ENCODE measurements at places on chromosomes 3 and 15.

- DNase-seq, result no peak
Measured at GRCh38 chr3:84275532-84275931, 683.3 kb upstream of the CADM2 start.

DNA sequence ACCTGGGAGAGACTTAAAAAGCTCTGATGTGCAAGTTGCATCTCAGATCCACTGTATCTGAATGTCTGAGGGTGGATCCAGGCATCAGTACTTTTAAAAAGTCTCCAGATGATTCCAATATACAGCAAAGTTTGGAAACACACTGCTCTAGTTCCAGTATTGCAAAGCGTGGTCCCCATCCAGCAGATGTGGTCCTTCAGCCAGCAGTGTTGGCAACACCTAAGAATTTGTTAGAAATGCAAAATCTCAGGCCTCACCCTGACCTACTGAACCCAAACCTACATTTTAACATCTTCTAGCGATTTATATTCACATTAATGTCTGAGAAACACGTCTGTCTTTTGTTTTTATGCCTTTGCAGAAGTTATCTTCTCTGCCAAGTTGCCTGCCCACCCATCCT, 32.2 kb upstream of the SGO1 start:
- no peak for DNase-seq

GRCh38 chr15:90598031-90598577, 68.4 kb downstream of the CRTC3 start:
- DNase-seq, result peak; percentile 65

DNA sequence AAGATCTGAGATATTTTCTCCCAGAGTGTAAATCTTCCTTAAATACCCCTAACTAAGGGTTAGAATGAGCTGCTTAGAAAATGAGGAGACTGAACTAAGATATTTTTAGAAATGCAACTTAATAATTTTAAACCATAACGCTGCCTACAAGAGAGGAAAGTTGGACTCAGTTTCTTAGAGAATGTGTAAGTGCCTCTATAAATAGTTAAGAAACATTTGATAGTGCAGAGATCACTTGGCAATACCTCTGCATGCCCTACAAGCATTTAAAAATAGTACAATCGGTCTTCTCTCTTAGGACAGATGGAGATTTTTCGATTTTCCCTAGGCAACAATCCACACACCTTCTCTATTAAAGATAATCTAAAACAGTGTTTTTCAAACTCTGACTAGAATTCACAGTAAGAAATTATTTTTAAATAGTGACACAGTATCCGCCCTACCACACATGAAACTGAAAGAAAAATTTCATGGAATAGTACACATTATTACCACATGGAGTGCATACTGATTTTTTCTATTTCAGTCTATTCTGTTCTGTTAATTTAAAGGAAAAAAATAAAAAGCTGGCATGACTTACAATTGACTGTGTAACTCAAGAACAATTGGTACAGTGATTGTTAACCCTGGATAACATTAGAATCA, 83.2 kb downstream of the GADL1 start:
- no peak for DNase-seq

- no peak for DNase-seq
Measured at GRCh38 chr3:191119415-191120295, 79.4 kb upstream of the OSTN start.

- no peak for DNase-seq
Measured at GRCh38 chr3:126487151-126487771, 11.6 kb upstream of the ZXDC start.

GRCh38 chr15:42461261-42461660, 29.7 kb downstream of the ZNF106 start:
- DNase-seq, result no peak

DNA sequence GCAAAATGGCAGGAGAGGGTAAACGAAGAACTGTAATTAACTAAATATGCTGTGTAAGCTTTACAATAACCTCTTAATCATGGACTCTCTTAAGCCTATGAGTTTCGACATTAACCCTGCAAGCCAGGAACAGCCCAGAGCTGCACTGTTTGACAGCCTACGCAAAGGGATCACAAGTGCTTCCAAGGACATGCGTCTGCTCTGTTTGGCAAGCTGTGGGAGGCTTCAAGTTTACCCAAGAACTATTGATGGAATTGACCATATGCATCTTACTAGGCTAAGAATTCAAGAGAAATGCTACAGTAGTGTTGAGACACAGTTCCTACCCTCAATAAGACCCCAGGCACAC, 66.0 kb downstream of the PDZRN3 start:
- DNase-seq, result no peak

GRCh38 chr15:69082021-69082502, 67.6 kb downstream of the NOX5 start:
- DNase-seq, result no peak

Measured in PC-9 (cell line).